PC-3 (cell line): ENCODE measurements at places on chromosomes 5 and 9.

DNA sequence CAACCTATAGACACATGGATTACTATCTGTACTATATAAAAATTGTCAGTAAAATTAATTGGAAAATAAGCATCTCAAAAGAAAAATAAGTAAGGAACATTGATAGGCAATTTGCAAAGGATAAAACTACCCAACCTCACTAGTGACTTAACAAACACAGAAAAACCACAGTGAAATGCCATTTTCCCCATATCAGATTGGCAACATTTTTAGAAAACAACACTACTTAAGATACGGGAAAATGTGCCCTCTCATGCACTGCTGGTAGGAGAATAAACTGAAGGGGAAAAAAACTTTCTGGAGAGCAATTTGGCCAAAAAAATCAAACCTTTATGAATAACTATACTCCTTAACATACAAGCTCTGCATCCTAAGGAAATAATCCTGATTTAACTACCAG lies 254.0 kb downstream of the DEPDC1B start:
- DNase-seq: no peak

DNA sequence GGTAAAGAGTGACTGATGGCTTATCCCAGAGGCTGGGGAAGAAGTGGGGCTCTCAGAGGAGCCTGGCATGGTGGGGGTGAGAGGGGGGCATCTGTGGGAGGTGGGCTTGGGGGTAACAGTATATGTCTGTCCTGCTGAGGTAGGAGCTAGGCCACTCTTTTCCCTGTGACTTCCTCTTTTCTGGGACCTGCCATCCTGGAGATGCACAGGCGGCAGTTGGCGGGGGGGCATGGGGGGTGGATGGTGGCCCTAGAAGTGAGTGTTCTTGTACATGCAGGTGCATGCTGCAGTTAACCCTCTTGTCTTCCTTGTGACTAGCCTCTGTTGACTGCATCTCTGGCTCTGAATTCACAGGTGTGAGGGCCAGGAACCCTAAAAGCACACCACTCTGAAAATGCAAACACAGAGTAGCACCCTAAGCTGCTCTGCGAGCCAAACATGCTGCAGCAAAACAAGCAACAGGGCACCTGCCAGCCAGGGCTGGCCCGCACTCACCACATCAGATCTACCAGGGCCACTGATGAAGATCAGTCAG lies 123.8 kb upstream of the SHB start:
- no peak for DNase-seq

DNA sequence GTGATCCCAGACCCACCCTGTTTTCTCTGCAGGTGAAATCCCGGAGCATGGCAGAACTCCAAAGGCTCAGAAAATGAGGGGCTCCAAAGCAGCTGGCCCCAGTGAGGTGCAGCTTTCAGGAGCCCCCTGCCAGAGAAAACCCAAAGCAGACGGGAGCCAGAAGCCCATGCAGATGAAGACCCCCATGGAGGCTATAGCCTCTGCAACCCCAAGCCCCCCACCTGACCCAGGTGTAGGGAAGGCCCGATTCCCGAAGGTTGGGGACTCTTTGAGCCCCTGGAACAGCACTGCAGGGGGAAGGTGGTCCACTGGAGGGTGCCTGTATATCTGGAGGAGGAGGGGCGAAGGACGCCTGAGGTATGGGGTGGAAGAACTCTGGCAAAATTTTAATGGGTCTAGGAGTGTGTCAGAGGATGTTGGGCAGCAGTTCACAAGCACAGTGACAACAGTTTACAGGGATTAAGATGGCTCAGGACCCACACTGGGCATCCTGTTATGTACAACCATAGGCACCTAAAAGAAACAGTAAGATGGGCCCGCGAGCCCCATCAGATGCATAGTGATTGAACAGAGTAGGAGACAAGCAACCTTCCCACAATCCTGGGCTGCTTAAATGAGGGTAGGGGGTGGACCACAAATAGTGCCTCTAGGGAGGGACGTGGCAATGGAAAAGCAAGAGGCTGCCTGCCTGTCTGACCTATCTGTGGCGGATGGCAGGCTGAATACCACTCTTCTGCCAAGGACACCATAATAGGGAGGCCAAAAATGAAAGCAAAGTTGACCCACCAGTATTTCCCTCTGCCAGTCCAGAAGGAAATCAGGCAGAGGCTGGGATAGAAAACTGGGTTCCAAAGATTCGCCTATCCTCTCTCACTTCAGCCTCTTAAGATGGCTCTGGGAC lies 16.4 kb upstream of the ANXA6 start:
- DNase-seq: no peak

- no peak for DNase-seq
These were observed 1894.7 kb downstream of the MAT2B start for GRCh38 chr5:165400086-165400485.

DNA sequence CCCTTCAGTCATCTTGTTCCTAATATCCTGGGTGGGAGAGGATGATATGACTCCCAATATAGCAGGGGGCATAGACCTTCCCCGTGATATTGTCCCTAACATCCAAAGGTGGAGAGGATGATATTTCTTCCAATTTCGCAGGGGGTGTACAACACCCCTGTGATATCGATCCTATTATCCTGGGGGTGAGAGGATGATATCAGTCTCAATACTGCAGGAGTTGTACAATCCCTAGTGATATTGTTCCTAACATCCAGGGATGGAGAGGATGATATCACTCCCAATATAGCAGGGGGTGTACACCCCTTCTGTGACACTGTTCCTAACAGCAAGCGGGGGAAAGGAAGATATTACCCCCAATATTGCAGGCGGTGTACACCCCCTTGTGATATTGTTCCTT lies 122.6 kb downstream of the TMEM38B start:
- no peak for DNase-seq

DNA sequence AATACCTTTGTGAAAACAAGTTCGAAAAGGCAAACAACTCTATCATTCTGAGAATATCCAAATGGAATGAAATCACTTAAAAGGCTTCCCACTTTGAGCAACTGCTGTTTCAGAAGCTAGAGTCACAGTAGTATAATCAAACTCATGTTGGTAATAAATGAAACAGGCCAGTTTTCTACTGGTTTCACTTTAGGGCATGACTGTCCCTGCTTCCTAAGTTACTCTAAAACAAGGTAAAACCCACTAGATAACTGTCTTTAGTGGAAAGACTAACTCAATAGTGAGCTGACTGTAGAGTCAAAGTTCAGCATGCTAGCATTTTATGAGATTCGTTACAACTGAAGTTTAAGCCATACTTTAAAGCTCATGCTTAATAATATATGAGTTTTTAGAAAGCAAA lies 6.0 kb downstream of the CDC26 start:
- DNase-seq: no peak

DNA sequence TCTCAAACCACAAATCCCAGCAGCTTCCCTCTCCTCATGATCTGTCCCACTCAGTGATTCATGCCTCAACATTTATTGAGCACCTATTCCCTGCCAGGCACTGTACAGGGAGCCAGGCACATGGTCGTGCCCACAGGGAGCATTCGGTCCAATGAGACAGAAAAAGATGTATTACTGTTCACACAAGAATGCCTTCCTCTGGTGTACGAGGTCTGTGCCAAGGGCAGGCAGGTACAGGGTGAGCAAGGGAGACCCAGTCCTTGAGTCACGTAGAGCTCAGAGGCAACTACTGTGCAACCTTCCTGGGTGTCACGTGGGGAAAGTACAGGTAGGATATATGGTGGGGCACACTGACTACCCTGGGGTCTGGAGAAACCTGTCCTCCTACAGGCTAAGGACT lies 4.6 kb downstream of the CNTFR start:
- no peak for DNase-seq

DNA sequence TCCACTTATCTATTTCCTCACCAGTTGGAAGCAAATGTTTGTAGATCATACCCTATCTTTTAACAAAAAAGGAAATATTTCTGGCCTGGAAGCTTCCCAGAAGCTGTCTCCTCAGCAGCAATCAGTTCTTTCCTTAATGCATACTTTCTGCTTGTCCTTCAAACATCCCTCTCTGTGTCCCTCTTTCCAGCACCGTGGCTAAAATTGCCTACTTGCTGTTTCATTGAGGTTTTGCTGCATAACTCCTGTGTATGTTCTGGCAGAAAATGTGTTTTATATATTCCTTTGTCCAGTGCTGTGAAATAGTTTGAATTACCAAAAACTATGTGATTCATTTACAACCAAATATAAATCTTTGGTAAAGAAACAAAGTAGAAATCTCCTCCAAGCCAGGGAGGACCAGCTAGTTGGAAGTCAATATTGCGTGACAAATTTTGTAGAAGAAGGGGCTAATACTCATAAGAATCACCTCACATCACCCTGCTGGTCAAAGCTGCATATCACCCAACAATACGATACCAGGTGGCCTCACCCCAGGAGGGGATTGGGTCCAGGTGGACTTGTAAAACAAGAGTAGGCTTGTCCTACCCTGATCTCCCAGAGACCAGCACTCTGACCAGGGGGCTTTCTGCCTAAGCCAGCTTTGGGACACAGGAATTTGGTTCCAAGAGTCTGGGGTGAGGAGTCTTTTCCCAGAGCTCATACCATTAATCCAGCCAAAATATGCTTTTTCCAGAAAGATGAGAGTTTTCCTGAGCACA lies 198.4 kb upstream of the SNX2 start:
- no peak for DNase-seq

DNA sequence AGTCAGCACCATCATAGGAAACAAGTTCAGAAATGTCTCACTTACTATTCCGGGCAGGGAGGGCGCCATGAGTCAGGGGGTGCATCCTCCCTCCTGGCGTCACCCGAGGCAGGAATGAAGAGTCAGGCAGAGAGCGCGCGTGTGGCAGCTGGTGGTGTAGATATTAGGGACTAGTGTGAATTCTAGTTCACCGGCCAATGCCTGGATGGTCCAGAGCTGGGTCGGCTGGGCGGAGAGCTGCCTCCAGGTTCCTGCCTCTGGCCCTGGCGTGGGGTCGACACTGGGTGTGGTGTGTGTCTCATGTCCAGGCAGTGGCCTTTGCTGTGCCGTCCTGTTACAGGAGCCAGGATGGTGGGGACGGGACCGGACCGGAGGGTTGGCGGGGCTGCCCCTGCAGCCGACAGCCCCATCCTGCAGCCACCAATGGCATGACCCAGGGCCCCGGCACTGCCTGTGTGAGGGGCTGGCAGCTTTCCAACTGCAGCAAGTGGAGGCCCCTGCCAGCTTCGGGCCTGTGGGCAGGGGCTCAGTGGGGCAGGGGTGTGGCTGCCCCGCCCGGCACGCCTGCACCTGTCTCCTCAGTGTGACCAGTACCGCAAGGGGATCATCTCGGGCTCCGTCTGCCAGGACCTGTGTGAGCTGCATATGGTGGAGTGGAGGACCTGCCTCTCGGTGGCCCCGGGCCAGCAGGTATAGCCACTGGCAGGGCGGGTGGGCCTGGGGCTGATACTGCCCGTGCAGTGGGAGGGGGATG lies 9.1 kb downstream of the DIPK1B start:
- peak; percentile 12 for DNase-seq
